ENCODE measurements at places on chromosomes 12 and 14.

- no peak for DNase-seq
Observed at GRCh38 chr12:90773491-90773890, 181.5 kb downstream of the CCER1 start.

DNA sequence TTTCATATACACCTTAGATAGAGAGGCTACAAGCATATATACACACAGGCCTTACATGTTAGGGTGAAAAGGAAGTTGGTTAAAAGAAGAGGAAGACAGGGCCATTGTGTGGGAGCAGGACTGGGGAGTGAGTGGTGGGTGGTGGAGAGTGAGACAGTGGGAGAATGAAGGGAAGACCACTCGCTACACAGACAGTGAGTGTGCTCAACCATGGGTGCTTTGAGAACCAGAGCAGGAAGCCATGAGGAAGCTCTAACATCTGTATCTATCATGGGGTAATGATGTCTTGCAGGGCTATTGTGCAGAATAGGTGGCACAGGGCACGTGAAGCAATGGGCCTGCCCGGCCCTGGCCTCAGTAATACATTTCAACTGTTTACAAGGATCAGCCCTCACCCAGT, 11.4 kb upstream of the KRT74 start:
- DNase-seq, result no peak

GRCh38 chr12:49882851-49883464, 20.7 kb downstream of the FAIM2 start:
- DNase-seq, result no peak

DNA sequence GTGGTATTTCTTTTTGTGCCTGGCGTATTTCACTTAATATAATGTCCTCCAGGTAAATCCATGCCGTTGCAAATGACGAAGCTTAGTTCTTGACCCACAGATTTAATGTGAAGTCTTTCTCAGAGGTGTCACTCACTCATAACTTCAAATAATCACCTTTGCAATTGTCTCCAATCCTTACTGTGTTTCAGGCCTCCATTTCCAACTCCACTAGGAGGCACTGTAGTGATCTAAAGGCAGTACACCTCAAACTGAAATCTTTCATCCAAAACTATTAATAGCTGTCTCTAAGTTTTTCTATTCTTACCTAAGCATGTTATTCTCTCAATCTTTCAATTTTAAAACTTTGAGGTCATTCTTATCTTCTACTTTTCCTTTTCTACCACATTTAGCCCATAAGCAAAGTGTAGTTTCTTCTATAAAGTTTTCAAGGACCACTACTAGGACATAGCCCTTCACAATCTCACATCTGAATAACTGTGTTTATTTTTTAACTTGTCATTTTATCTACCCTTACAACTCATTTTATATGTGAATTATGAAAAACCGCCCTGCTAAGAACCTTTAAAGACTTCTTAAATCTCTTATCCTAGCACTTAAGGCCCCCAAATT, 25.5 kb upstream of the FBXO34 start:
- peak; percentile 53 for DNase-seq

- DNase-seq, result no peak
Observed at GRCh38 chr12:39033782-39034181, 128.4 kb upstream of the CPNE8 start.

DNA sequence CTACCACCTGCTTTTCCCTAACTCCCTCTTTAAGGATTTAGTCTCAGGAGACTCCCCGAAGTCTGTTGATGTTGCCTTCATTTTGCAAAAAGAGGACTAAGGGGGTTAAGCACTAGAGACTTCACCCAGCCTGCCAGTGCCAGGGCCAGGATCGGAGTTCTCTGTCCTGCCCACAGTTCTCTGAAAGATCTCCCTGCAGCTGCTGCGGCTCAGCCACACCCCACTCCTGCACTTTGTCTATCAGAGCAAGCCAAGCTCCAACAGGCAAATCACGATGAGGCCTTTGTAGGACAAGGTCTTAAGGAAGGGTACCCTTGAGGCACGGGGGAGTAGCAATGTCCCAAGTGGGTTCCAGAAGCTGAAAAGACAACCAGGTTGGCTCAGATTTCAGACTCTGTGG, 148.8 kb upstream of the EGLN3 start:
- DNase-seq, result no peak

DNA sequence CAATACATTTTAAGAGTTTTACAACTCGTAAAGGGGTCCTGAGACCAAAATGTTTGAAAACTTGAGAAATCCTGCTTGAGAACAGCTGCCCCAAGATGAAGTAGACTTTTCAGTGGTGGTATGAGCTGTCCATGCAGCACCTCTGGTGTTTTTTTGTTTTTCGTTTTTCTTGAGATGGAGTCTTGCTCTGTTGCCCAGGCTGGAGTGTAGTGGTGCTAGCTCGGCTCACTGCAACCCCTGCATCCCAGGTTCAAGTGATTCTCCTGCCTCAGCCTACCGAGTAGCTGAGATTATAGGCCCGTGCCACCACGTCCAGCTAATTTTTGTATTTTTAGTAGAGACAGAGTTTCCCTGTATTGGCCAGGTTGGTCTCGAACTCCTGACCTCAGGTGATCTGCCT, 5.5 kb downstream of the PAPOLA start:
- DNase-seq, result no peak

DNA sequence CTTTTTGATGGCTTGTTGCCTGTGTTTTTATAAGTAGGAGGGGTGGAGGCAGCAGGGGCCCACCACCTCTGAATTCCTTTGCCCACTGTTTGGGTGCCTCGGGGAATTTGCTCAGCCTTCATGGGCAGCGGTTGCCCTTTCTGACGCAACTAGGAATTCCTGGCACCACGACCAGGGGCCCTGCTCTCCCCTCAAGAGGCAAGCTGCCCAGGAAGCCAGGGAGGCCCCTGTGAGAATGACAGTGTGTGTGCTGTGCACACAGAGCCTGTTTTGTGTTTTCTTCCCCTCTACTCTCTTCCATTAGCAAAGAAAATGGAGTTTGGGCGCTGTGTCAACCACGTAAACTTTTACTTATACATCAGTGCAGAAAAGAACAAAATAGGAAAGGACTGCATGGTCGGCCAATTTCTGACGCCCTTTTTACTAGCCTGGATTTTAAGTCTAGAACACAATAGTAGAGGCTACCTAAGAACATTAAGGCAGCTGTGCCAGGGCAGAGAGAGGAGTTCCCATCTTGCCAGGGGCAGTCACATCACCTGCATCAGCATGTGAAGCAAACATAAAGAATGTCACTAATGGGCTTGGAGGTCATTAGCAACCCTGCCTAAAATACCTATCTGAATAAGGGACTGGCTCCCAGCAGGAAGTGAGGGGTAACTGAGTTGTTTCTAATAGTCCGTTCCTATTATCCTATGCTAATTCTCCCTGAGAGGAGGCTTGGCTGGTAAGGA, 17.9 kb upstream of the PTGR2 start:
- no peak for DNase-seq

DNA sequence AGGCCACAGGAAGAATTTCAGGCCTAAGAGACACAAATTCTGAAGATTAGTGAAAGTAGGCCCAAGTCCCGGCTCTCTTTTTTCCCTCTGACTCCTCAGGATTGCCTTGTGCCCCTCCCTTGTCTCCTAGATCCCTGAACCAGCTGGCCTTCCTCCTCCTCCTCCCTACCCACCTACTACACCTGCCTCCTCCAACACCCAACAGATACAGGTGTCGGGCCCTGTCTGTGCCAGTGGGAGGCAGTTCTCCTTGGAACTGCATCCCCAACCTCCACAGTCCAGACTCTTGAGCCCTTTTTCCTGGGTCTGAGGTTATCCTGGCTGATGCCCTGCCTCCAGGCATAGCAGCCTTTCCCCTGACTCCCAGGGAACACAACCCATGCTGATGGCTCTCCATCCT, 1.8 kb downstream of the PPP1R1A start:
- no peak for DNase-seq

DNA sequence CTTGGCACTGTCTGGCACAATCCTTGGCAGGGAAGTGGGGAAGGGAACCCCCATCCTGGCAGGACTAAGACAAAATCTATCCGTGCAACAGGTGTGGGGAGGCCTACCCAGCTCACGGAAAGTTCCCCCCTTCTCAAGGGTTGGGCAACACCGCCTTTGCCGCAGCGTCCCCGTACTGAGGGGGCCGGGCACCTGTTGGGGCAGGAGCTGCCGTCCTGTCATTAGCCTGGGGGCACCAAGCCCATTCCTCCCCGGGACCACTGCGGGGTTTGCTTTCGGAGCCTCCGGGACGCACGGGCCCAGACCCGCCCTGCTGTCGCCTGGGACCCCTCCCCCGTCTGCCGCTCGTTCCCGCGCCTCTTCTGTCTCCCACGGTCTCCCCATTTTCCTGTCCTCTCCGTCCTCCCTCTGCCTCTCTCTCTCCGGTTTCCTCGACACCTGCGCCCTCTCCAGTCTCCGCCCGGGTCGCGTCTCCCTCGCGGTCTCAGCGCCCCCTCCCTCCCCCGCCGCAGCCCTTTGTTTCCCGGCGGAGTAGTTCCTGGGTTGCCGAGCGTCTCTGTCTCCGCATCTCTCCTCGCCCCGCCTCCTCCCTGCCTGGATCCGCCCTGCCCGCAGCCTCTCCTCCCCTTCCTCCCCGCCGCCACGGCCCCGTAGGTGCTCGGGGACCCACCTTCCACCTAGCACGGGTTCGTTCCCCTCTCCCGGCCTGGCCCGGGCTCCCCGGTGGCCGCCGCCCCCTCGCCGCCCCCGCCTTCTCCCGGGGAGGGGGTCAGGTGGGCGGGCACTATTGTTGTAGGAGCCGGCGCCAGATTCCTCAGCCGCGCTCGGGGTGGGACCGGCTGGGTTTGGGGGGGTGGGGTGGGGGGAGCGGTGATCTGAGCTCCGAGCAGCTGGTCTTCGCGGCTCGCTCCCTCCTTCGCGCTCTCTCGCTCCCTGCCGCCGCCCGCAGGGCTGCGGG, at the start of gene CACNB3:
TSS of gene CACNB3 (plus strand) at position 624 of the 958 bp plus-strand sequence. CDS start 434 bp downstream, outside the sequence.
- DNase-seq, result peak; percentile 64

- peak; percentile 12 for DNase-seq
Observed at GRCh38 chr14:46344327-46344937, 307.1 kb downstream of the RPL10L start.

Measured in activated CD4-positive, alpha-beta T cell treated with anti-CD3 and anti-CD28 coated beads, Interleukin-2, amount 50 U/mL, for 16 hours (primary cell).